ENCODE measurements at places on chromosomes 12 and 14. TPM values are rescaled to one million over a fixed set of nuclear protein-coding genes. Genes with fewer than 3 reads are reported as not detected.

DNA sequence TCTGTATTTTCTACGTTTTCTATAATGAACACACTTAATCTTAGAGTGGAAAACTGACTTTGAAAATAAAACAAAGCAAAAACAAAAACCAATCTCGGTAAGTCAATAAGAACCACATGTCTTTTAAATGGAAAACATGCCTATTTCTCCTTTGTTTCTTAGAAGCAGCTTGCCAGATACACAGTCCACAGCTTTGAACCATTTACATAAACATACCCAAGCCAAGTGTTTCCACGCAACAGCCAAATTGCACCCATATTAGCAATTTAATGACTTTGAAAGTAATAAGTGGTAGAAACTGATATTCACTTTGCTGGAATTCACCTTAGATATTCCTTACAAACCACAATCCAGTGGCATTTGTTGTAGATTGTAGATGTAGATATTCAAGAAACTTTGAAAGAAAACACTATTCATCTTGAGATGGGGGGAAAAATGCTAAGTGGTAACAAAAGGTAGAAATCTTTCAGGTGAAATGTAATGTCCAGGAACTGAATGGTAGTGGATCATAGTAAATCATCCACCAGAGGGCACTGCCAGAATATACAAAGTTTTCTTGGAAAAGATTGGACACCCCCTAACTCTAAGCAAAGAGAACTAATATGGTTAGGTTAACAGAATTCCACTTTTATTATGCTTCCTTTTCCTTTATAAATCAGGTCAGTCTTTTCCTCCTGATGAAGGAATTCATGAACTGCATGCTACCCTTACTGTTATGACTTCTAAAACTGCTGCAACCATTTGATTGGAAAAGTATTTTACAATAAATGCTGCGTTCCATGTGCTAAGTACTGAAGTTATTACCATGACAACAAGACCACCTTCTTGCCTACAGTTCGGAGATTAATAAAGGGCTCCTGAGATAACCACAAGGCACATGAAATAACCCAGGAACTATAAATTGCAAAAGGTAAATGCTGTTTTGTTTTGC is 69.8 kb downstream of the RERG start:
- peaks cover 5% of the 10 kb centered on the region for H3K4me1 ChIP-seq
- DNase-seq: no peak
- H3K4me3 ChIP-seq: peak overlapping the region; percentile 6

- peaks cover 4% of the 10 kb centered on the region for H3K36me3 ChIP-seq
- H3K4me3 ChIP-seq: no peak overlapping the region
- no peaks in the 10 kb centered on the region for H3K27me3 ChIP-seq
- peaks cover 57% of the 10 kb centered on the region for H3K4me1 ChIP-seq
- DNase-seq: no peak
Observed at GRCh38 chr14:68143341-68143841, 323.8 kb downstream of the RAD51B start.

GRCh38 chr14:35814371-35815005 is 5.4 kb upstream of the RALGAPA1 start:
- no peaks in the 10 kb centered on the region for H3K36me3 ChIP-seq
- DNase-seq: no peak
- no peak overlapping the region for H3K4me3 ChIP-seq
- H3K4me1 ChIP-seq: no peaks in the 10 kb centered on the region

GRCh38 chr14:70714055-70714550 is 72.4 kb downstream of the TTC9 start:
- peak overlapping the region; percentile 37 for H3K27ac ChIP-seq
- no peak for DNase-seq
- H3K4me3 ChIP-seq: no peak overlapping the region
- H3K4me1 ChIP-seq: peaks cover 21% of the 10 kb centered on the region

DNA sequence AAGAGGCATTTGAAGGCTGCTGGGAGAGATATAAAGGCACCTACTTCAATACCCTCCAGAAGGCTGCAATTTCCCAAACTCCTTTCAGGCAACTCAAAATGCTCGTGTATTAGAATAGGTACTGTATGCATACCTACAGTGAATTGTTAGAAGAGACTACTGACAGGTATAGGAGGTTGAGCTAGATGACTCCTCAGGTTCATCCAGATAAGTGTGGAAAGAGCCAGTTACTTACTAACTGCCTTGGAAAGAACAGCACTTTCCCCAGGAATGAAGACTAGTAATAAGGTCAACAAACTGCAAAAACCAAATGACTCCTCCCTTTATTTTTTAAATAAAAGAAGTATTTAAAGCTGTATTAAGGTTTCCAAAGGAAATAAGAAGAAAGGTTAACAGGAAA is 429.0 kb downstream of the MDGA2 start:
- DNase-seq: no peak
- no peaks in the 10 kb centered on the region for H3K36me3 ChIP-seq
- no peak overlapping the region for H3K4me3 ChIP-seq
- H3K27me3 ChIP-seq: no peaks in the 10 kb centered on the region

The AP5M1 gene
- total RNA-seq: 55.8 TPM

The SERPINA5 gene
- total RNA-seq: 4.9 TPM

The CAPZA3 gene
- not detected for total RNA-seq

All from type B pancreatic cell (in vitro differentiated cells).